Hematopoietic multipotent progenitor cell treated with erythropoietin and hydrocortisone succinate and interleukin-3 and kit ligand, for 15 days (in vitro differentiated cells): ENCODE measurements at places on chromosomes 2 and 18.

DNA sequence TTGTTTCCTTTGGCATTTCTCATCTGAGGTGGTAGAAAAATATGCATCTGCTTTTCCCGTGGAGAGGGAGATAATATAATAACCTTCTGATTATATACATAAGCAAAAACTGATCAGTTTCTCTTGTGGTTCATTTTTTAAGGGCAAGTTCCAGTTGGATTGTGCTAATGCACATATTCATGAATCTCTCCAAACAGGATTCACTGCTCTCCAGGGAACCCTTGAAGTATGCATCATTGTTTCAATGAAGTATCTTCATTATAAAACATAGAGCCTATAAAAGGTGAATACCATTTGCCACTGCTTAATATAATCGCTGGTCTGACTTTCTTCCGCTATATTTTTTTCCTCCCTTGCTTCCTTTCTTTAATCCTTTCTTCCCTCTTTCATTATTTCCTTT lies 384.7 kb downstream of the FIGN start:
- DNase-seq = no peak

GRCh38 chr2:222442665-222443064 lies 18.3 kb downstream of the SGPP2 start:
- no peak for DNase-seq

DNA sequence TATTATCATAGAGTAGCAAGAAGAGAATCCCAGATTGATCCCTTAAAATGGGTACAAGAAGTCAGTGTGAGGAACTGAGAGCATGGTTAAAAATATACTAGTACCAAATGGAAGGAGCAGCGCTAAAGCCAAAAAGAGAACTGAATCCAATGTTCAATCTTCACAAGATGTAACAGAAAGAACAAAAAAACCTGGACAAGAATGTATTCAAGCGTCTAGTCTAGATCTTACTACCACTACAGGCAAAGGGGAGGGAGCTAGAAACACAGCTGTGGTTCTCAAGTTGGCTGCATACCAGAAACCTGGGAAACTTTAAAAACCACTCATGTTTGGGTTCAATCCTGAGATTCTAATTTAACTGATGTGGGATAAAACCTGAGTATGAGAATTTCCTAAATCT lies 57.5 kb downstream of the PIAS2 start:
- DNase-seq = no peak

DNA sequence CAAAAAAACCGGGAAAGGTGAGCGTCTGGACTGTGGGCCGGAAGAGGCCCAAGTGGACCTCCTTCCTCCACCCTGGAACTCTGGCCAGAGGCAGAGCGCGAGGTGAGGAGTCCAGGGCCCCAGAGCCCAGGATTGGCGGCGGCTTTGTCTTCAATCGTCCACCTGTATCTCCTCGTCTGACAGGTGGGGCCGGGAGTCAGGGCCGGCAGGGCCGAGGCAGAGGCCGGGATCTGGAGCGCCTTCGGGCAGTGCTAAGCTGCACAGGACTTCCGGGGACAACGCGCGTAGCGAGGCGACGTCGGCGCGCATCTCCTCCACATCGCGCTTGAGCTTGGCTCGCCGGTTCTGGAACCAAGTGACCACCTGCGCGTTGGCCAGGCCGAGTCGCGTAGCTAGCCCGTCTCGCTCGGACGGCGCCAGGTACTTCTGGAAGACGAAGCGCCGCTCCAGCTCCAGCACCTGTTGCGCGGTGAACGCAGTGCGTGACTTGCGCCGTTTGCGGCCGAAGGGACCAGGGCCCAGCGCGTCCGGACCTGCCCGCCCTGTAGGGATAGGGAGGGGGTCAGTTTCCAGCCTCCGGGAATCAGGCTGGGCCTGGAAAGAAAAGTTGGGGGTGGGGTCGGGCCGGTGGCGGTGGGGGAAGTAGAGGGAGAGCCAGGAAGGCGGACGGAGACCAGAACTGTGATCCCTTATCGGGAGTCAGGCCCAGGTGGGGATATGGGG lies 1.5 kb downstream of the LBX2 start:
- no peak for DNase-seq

DNA sequence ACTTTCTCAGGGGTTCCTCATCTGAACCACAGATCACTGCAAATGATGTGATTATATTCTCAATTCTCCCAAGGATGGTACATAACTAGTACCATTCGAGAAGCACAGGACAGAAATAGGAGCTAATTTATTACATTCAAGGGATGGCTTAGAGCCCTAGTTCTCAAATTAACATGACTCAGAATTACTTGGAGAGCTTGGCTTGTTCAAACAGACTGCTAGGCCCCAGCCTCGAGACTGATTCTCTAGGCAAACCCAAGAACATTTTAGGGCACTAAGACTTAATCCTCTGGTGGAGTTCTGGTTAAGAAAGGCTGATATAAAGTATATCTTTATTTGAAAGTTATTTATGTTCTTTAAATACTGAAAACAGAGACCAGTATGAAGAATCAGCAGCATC lies 35.8 kb downstream of the HIBCH start:
- DNase-seq = no peak

GRCh38 chr18:35183886-35184285 lies 56.9 kb upstream of the ZNF397 start:
- DNase-seq = no peak

GRCh38 chr2:10137053-10137843 lies 14.7 kb downstream of the RRM2 start:
- DNase-seq = no peak

GRCh38 chr2:132979339-132980093 lies 309.5 kb upstream of the LYPD1 start:
- no peak for DNase-seq

DNA sequence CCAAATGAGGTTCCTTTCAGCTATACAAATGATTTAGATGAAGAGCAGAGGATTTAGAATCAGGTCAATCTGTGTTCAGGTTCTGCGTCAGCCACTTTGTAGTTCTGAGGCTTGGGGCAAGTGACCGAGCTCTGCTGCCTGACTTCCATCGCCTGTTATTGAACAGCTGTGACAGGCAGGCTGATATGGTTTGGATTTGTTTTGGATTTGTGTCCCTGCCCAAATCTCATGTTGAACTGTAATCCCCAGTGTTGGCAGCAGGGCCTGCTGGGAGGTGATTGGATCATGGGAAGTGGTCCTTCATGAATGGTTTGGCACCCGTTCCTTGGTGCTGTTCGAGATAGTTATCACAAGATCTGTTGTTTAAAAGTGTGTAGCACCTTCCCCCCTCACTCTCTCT lies 18.6 kb downstream of the TYMS start:
- no peak for DNase-seq

DNA sequence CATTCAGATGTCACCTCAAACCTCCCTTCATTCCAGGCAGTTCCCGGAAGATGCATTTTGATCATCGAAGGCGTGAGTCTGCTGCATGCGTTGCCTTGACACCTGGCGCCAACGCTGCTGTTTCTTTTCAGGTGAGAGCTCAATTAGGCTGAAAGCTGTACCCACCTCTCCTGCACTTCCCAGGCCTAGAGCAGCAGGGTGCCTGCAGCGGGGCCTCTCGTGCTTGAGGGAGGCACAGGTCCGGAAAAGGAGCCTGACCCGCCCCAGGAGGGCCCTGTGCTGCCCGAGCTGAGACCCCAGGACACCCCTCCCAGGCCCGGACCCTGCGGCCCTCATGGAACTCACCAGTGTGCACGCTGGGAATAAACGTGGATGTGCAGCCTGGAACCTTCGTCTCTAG lies 31.4 kb upstream of the KCNG2 start:
- no peak for DNase-seq

GRCh38 chr2:46174345-46175170 lies 122.6 kb upstream of the EPAS1 start:
- no peak for DNase-seq
